ENCODE measurements at places on chromosomes 5 and 9. TPM values are rescaled to one million over a fixed set of nuclear protein-coding genes. Genes with fewer than 3 reads are reported as not detected.

The PPIC gene
- not detected for total RNA-seq

The PCDHGA5 gene
- 1.1 TPM for total RNA-seq

The QSOX2 gene
- total RNA-seq = 11.0 TPM

The MRPS30 gene
- total RNA-seq = 99.6 TPM

GRCh38 chr5:96973532-96974401 is 37.9 kb downstream of the LNPEP start:
- DNase-seq = no peak

- no peak for DNase-seq
Observed at GRCh38 chr5:1765880-1766235, 33.8 kb downstream of the MRPL36 start.

DNA sequence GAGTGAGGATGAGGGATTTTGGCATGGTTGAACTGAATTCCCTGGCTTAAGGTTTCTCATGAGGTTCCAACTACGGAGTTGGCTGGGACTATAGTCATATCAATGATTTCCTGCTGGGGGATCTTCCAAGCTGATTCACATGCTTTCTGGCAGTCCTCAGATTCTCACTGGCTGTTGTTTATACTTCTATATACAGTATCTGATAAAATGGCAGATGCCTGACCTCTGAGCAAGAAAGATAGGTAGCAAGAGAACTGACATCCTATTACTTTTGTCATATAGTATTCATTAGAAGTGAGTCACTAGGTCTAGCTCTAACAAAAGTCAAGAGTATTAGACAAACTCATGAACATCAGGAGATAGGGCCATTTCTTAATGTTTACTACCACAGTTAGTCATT is 440.9 kb upstream of the EDIL3 start:
- DNase-seq = no peak

DNA sequence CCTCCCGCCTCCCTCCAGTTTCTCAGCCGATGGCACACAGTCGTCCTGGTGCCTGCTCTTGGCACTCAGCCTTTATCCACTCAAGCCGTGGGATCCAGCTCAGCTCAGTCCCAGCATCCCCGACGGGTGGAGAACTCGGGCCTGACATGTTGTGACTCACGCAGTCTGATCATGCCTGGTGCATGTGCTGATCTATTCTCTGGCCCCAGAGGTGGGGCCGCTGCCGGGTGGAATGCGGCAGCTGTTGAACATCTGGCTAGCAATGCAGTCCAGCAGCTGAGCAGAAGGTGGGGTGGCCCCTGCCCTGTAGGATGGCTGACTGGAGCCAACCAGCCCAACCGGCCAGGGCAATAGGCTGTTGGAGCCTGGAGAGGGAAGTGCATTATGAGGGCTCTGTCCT is 1.7 kb upstream of the AIF1L start:
- DNase-seq = no peak

GRCh38 chr5:72071906-72072305 is 35.4 kb upstream of the MAP1B start:
- no peak for DNase-seq

GRCh38 chr5:97559827-97560598 is 377.0 kb upstream of the RIOK2 start:
- DNase-seq = no peak

- peak; percentile 15 for DNase-seq
Observed at GRCh38 chr5:83844449-83845068, 123.9 kb upstream of the HAPLN1 start.

GRCh38 chr5:88665750-88666215 is 217.2 kb downstream of the MEF2C start:
- DNase-seq = peak; percentile 21

DNA sequence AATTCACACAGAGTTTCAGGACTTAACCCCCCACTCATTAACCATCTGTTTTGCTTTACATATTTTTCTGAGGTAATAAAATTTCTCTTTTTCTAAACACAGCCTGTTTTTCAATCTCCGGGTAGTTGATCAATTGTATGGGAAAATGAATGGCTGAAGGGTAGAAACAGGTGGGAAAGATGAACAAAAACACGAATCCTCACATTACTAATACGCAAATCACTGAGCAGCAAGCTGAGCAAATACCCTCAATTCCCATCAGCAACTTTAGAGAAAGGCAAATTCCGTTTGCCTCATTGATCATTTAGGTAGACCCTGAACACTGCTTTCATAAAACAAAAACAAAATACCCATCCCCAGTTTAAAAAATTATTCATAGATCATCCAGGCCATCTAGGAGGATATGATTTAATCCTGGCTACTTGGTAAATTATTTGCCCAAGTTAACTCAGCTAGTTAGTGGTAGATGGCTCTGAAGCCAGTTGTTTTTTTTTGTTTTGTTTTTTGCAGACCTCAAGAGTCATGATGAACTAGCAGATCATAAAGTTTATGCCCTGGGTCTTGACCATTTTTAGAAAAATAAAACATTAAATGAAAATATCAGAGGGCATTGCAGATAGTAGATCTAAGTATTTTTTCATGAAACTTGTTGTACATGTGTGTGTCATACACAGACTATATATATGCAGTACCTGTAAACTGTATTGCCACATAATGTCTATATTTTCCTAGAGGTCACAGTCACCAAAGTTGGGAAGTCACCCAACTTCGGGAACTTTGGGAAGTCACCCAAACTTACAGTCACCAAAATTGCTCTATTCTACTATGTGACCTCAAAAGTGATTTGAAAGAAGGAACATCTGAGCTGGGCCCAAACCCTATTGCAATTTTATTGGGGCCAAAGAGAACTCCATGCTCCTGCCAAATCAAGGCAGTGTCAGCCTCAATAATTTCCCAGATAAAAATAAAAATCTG is 1.6 kb upstream of the CD274 start:
- DNase-seq = no peak

GRCh38 chr9:21016701-21017491 is 14.5 kb downstream of the HACD4 start:
- DNase-seq = no peak

GRCh38 chr5:22557251-22557650 is 295.9 kb downstream of the CDH12 start:
- no peak for DNase-seq

- no peak for DNase-seq
Observed at GRCh38 chr5:59092758-59093157, 509.9 kb downstream of the RAB3C start.

DNA sequence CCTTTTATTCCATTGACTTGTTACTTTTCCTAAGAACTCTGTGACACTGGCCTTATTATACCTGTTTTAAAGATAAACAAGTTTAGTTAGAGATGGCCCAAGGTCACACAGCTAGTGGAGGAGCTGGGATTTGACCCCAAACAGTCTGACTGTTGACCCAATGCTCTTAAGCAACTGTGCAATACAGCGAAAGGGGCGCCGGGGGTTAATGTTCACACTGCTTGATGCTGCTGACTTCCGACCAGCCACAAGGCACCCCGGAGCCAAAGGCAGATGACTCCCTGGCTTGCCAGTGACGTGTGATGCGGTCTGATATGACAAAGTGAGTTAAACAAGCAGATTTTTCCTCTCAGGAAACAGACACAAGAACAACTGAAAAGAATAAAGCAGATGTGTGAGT is 23.9 kb downstream of the PIK3R1 start:
- DNase-seq = peak; percentile 97

DNA sequence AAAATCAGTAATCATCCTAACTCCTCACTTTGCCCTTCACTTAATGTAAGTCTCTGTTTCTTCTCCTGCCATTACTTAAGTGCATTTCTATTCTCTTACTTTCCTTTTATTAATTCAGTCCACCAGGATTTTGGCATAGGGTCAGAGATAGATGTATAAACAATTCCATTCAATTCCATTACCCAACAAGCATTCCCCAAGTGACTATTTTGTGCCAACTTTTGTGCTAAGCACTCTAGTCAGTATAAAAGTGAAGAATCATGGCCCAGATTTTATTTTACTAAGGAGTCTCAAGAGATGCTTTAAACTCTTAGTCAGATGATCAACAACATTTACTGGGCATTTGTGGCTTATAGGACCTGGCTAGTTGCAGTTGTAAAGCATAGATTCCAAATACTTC is 159.3 kb downstream of the DMAC1 start:
- DNase-seq = no peak

All from hematopoietic multipotent progenitor cell (in vitro differentiated cells).